Endothelial cell (in vitro differentiated cells): ENCODE measurements at places on chromosomes 2 and 18. TPM values are rescaled to one million over a fixed set of nuclear protein-coding genes. Genes with fewer than 3 reads are reported as not detected.

GRCh38 chr2:3214065-3214464 lies 163.6 kb downstream of the EIPR1 start:
- DNase-seq, result no peak

- no peak for DNase-seq
These were observed 81.5 kb upstream of the FN1 start for GRCh38 chr2:215517391-215517790.

- no peak for DNase-seq
These were observed 137.8 kb upstream of the GATA6 start for GRCh38 chr18:22031611-22032010.

UGT1A10 gene
- total RNA-seq, result not detected

DNA sequence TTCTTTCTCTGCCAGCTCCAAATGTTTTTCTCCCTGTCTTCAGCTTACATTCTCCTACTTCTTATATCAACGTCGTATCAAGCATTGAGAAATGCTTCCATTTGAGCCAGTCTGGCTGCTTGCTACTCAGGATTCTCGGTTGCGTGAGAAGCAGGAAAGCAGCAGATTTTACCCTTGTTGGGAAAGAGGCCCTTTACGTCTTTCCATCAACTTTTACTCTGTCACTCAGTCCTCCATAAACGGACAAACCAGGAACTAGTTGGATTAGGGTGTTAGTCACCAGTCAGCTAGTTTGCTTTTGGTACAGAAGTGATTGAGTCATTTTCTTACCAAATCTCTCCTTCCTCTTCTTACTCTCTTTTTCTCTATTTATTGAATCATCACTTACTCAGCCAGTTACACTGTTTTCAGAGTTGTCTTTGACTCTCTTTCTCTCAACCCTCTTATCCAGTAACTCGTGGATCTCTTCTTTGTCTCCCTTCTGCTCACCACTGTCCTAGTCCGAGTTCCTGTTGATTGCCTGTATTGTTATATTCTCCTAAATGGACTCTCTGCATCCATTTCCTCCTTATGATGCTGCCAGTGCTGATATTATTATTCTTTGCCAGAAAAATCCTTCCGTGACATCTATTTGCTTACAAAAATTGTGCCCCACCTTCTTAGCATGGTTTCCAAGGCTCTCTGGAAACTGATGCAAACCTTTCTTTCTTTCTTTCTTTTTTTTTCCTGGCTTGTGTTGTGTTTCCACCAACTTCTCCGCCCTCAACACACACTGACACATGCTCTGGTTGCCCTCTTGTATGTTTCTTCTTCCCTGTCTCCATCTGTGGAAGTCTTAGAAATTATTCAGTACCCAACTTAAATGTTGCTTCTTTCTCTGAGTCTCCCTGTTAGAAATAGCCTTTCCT lies 61.5 kb downstream of the VRK2 start:
- DNase-seq, result no peak

DNA sequence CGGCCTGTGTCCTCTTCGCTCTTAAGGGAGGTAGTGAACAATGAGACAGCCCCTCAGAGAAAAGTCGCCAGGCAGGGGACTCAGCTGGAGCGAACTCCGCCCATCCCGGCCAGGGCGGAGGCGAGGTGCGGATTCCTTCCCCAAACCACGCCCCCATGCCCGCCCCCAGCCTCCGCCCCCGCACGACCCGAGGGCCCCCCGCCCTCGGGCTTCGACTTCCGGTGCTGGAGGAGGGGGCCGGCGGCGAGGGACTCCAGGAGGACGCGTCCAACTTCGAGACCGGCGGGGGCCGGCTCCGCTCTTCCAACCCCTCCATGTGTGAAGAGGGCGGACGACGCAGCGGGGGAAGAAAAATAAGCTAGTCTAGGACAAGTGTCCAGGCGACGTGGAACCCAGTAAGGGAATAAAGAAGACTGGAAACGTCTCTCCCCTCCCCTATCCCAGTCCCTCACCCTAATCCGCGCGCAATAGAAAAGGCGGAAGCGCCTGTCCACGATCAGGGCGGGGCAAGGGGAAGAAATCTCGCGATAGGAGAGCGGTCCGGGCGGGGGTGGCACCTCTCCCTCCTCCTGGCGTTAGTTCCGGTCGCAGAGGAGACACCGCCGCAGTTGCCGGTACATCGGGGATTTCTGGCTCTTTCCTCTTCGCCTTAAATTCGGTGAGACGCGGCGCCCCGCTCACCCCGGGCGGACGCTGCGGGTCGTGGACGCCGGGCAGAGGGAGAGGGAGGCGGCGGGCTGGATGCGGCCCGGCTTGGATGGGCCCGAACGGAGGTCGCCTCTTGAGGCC lies at the start of gene BZW1:
BZW1 (plus strand) TSS at position 578 of the 789 bp plus-strand sequence. CDS start 1,308 bp downstream, outside the sequence.
- DNase-seq, result peak; percentile 95

C2orf66 gene
- 1.4 TPM for total RNA-seq

- DNase-seq, result no peak
These were observed 45.7 kb downstream of the GAD1 start for GRCh38 chr2:170862286-170862902.

GRCh38 chr2:161046876-161047275 lies 113.4 kb upstream of the TANK start:
- DNase-seq, result no peak

RGPD4 gene
- total RNA-seq, result not detected

GRCh38 chr2:129142465-129142864 lies 823.8 kb upstream of the HS6ST1 start:
- DNase-seq, result no peak

- DNase-seq, result no peak
These were observed 39.5 kb upstream of the LBH start for GRCh38 chr2:30191819-30192271.

- DNase-seq, result no peak
These were observed 99.7 kb downstream of the RBM43 start for GRCh38 chr2:151161821-151162551.

VWC2L gene
- total RNA-seq, result not detected

DNA sequence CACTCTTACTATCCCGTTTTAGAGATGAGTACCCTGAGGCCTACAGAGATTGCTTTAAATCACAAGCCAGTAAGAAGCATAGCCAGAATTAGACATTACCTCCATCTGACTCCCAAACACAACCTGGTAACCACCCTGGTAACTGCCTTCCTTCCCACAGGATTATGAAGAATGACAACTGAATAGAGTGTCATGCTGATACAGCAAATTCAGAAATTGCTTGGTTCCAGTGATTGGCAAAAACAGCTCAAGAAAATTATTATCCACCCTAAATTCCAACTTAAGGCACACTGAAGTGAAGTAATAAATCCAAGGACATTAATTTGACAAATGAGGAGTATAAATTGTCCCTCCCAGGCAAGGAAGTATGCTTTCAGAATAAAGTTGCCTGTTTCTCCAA lies 195.8 kb upstream of the RBMS1 start:
- no peak for DNase-seq

PRKAG3 gene
- total RNA-seq, result not detected

- DNase-seq, result no peak
These were observed 43.2 kb upstream of the ORC2 start for GRCh38 chr2:201006704-201007103.

MDH1 gene
- total RNA-seq, result 80.5 TPM

SLC1A4 gene
- total RNA-seq, result 41.4 TPM

- no peak for DNase-seq
These were observed 342.2 kb downstream of the CMPK2 start for GRCh38 chr2:6523476-6523875.

DNA sequence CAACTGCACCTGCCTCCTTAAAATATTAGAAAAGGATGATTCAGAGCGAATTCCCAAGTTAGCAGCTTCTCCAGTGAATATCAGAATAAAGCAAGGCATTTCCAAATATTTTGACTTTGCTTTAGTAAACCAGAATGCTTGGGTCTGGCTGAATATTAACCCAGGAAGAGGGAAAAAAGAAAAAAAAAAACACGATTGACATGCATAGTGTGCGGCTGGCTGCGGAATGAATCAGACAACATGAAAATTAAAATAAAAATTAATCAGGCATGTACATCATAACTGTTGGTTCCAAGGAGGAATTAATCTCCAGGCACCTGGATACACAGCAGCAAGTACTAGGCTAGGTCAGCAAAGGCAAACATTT lies 105.8 kb upstream of the NCKAP5 start:
- no peak for DNase-seq

- DNase-seq, result no peak
These were observed 61.6 kb downstream of the AAK1 start for GRCh38 chr2:69581774-69582581.

DNA sequence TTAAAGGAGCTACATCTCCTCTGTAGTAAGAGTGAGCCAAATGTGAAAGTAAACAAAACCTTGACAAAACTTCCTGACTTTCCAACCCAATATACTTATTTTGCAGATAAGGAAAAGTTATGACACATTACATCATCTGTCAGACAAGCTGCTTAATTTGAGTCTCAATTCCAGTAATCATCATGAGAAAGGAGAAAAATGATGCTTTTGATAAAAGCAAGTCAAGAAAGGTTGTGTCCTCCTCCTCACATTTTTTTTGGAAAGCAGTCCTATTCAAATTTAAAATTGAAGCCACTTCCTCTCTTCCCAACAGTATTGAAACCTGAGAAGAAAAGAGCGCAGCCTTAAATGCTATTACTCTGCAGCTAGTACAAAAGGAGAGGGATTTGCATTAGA lies 519.6 kb downstream of the LRP1B start:
- DNase-seq, result no peak

DNA sequence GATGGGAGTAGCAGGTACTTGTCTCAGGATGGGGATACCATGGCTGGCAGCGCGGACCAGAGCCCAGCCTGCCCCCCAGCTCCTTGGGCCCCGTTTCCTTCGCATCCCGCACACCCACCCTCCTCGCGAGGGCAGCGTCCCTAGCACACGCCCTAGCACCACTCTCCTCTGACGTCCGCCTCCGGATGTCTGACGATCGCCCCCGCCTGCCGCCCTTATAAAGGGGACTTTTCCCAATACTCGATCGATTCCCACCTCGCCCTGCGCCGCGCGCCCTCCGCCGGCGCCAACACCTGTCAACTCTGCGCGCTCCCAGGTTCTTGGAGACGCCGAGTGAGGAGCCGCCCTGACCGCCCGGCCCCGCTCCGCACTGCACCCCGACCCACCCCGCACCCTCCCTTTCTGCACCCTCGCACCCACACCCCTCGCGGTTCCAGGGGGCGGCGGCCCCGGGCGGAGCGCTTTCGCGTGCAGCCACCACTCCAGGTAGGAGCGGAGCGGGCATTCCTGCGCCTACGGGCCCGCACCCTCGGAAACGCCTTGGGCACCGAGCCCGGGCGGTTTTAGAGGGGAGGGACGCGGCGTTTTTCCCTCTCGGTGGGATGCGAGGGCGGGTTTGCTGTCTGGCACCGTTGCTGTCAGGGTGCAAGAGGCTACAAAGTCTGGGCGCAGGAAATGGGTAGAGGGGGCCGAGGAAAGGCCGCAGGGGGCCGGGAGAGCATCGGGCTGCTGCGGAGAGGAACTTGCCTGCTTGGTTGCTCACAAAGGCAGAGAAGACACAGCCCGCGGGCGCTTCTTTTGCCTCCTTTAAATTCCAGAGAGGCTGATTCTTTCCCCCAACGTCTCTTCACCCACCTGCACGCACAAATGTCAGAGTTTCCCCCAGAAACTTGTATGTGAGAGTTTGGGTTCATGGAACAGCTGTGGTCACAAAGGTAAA lies at the start of gene SLC5A7:
SLC5A7 (plus strand) TSS at position 247 of the 940 bp plus-strand sequence. CDS start 1,632 bp downstream, outside the sequence.
- peak; percentile 14 for DNase-seq

GRCh38 chr2:36359067-36359466 lies 3.5 kb downstream of the CRIM1 start:
- no peak for DNase-seq

- no peak for DNase-seq
These were observed 26.3 kb downstream of the B4GALT6 start for GRCh38 chr18:31657823-31658669.

- DNase-seq, result no peak
These were observed 512.2 kb upstream of the VRK2 start for GRCh38 chr2:57534358-57534757.

DNA sequence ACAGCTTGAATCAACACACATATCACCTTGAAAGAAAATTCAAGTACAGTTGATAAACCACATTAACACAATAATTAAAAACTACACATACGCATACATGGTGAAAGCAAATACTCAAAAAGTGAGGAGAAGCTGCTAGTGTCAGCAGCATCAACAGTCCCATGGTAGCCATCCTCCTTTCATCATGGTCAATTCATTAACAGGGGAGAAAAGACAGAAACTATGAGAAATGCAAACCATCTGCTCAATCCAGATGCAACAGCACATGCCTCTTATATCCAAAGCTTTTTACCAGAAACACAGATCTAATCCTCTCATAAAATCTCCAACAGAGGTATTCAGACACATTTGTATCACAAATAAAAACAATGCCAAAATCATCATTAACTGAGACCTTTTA lies 81.9 kb upstream of the CHRNA1 start:
- no peak for DNase-seq

MGAT4A gene
- 7.3 TPM for total RNA-seq

GRCh38 chr2:153519257-153519875 lies 40.8 kb upstream of the RPRM start:
- DNase-seq, result peak; percentile 64

GRCh38 chr2:15570104-15570503 lies 9.0 kb upstream of the NBAS start:
- DNase-seq, result no peak

FN1 gene
- total RNA-seq, result 1,159 TPM

GRCh38 chr2:15695582-15696330 lies 104.1 kb downstream of the DDX1 start:
- DNase-seq, result no peak

ANKRD44 gene
- 8.1 TPM for total RNA-seq

GRCh38 chr2:222883420-222883819 lies 22.6 kb downstream of the ACSL3 start:
- no peak for DNase-seq

- DNase-seq, result no peak
These were observed 72.1 kb upstream of the PARD3B start for GRCh38 chr2:204473224-204473623.

GRCh38 chr2:28767337-28767736 lies 15.7 kb downstream of the PPP1CB start:
- no peak for DNase-seq

- no peak for DNase-seq
These were observed 45.9 kb upstream of the ITGA6 start for GRCh38 chr2:172381275-172382027.

- no peak for DNase-seq
These were observed 95.6 kb upstream of the ITGB6 start for GRCh38 chr2:160295519-160296207.
